Right ventricle myocardium inferior (tissue), 1 donor: ENCODE measurements at places on chromosomes 5 and 9. TPM values are rescaled to one million over a fixed set of nuclear protein-coding genes. Genes with fewer than 3 reads are reported as not detected.
A peak's percentile ranks its signal among the peaks of the same experiment; 100 is the strongest.

GRCh38 chr5:95936812-95937397 lies 24.7 kb downstream of the ELL2 start:
- no peak for DNase-seq

The ZFP37 gene
- 1.1 TPM for total RNA-seq

GRCh38 chr9:36396985-36397384 lies 3.1 kb downstream of the RNF38 start:
- no peak for DNase-seq

GRCh38 chr9:99144966-99145365 lies 40.1 kb downstream of the TGFBR1 start:
- no peak for DNase-seq

- DNase-seq: no peak
Observed at GRCh38 chr9:26516773-26517343, 375.7 kb downstream of the CAAP1 start.

The PROP1 gene
- not detected for total RNA-seq

DNA sequence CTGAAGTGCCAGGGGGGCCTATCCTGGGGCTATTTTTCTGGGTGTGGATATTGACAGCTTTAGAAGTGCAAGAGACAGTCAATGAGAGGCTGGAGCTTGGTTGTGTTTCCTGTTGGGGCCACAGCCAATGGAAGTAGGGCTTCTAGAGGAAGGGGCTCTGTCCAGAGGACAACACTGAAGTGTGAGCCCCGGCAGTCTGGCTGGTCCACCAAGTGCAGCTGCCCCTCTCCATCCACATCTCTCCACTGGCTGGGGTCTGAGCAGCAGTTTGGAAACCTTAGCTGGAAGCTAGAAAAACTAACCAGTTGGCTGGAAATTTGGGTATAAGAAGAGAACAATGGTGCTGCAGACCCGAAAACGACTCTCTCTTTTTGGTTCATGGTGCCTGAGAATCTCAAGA lies 64.3 kb upstream of the PSD2 start:
- DNase-seq: peak; percentile 11

DNA sequence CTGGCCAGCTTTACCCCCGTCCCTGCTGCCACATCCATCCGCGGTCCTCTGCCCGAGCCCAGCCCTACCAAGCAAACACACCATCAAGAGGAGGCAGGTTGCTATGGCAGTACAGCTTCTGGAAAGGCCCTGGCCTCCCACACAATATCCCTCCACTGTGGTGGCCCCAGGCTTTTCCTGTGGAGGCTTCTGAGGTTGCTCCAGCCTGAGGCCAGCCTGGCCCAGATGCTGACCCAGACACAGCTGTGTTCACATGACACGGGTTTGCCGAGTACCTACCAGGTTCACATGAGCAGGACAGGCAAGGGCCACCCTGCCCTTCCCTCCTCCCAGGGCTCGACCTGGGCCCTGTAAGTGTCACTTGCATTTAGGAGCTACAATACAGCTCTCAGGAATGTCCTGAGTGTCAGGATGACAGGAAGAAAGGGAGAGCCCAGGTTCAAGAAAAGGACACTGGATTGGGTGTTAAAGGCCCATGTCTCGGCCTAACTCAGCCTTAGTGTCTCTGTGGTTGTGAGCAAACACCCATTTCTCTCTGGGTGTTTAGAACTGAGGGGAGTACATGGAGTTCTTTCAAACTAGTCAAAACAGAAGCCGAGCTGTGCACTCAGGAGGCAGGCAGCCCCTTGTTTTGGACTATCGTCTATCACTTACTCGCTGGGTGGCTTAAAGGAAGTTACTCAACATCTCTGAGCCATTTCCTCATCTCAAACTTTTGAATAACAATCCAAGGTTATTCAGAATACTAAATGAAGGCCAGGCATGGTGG lies 40.2 kb downstream of the NAIF1 start:
- no peak for DNase-seq

GRCh38 chr5:179326122-179326927 lies 18.9 kb downstream of the ADAMTS2 start:
- DNase-seq: peak; percentile 82

The C9orf153 gene
- not detected for total RNA-seq

The ZFP2 gene
- total RNA-seq: 0.70 TPM

- DNase-seq: no peak
Observed at GRCh38 chr9:113221800-113222481, 597 bp downstream of the SLC31A1 start.

DNA sequence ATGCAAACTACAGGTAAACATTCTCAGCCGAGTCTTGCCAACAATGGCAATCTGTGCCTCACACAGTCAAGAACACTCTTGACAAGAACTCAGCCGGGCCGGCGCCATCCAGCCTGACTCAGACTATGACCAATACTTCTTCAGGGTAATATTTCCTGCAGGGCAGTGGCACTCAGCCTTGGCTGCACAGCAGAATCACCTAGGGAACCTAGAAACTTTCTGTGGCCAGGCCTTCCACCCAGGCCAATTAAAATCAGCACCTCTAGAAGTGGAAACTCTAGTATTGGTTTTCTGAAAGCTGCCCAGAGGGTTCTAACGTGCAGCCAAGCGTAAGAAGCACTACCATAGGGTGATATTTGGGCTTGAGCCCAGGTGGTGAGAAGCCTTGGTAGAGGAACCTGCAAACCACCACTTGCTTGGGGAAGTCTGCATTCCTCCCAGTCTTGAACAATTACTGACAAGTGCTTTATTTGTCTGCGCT lies 120.6 kb downstream of the TTLL11 start:
- DNase-seq: no peak

GRCh38 chr9:20043461-20043860 lies 254.6 kb upstream of the SLC24A2 start:
- DNase-seq: no peak

DNA sequence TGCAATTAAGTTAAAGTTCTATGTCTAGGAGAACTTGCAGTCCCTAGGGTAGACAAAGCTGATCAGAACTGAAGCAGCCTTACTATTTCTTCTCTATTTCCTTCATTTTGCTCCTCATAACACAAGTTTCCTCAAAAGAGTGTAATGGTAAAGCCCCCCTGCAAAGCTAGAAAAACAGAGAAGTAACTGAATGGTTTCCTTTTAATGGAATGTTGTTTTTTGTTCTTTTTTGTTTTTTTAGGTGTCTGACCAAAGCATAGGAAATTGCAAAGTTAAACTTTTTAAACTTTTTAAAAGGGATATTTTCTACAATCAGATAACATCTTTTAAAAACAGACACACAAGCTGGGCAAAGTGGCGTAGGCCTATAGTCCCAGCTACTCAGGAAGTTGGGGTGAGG lies 145.7 kb downstream of the TLE1 start:
- DNase-seq: no peak

- DNase-seq: no peak
Observed at GRCh38 chr5:150356575-150357294, 762 bp upstream of the TCOF1 start.

DNA sequence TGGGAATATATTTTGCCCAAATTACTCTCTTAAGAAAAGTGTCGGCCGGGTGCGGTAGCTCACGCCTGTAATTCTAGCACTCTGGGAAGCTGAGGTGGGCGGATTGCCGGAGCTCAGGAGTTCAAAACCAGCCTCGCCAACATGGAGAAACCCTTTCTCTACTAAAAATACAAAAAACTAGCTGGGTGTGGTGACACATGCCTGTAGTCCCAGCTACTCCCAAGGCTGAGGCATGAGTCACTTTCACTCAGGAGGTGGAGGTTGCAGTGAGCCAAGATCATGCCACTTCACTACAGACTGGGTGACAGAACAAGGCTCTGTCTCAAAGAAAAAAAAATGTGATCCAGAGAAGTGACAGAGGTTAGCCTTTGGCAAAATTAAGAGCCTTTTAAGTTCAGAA lies 26.4 kb upstream of the TMEM171 start:
- DNase-seq: no peak

DNA sequence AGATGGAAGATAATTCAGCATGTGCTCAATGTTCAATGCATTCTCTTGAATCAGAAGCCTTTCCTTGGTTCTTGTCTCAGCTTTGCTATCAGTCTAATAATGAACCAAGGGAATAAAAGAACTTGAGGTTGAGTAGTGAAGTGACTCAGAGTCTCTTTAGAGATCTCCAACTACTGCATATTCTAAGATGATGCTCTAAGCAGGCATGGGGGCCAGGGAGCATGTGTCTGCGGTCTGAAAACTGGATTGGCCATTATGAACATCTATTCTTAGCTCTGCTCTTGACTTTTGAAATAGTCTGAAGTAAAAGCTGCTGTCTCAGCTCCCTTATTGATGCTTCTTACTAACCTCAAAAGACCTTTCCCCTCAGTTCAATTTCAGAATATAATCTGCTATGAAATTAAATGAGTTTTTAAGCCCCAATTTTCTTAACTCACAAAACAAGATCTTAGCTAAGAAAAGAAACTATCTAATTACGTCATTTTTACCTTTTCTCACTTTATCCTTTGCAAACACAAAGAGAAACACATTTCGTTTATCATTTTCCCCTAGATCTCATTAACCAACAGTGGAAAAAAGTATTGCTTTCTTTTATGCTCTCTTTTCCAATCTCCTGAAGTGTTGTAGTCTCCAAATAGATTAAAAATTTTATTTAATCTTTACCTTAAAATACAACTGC lies 44.8 kb downstream of the PLCXD3 start:
- no peak for DNase-seq

- DNase-seq: no peak
Observed at GRCh38 chr9:116524778-116525470, 162.2 kb upstream of the TRIM32 start.

The GABRA1 gene
- total RNA-seq: not detected
